AG09319 (cell line): ENCODE measurements at places on chromosomes 11 and 22.

GRCh38 chr11:6594142-6594768 is 9.2 kb downstream of the RRP8 start:
- no peak for DNase-seq

DNA sequence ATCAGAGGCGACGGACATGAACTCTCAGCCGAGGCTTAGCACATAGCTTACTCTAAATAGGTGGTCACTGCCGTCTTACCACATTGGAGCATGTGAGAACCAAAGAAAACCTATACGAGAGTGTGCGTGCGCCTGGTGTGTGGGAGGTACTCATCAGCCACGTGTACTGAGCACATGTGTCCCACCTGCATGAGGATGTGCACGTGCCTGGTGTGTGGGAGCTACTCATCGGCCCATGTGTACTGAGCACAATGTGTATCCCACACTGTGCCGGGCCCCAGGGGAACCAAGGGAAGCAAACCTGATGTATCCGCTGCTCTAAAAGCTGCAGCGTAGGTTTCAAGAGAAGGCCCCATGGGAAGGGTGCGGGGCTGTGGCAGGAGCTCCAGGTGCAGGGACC is 56.4 kb downstream of the ANO1 start:
- no peak for DNase-seq

DNA sequence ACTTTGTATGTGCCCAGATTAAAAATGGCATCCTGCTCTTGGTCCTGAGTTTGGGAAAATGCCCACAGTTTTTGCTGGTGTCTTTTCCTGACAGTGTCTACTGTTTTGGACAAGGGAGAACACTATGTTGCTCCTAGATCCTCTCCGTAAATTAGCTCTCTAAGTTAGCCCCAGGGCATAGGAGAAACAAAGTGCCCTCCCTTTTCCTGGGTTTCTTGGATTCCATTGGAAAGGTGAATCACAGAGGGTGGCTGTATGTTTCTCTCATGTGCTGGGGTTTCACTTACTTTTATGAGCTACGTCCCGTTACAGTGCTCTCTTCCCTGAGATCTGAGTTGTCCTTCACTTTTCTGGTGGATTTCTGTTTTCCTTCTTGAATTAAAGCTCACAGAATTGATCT is 782.8 kb downstream of the CNTN5 start:
- no peak for DNase-seq

DNA sequence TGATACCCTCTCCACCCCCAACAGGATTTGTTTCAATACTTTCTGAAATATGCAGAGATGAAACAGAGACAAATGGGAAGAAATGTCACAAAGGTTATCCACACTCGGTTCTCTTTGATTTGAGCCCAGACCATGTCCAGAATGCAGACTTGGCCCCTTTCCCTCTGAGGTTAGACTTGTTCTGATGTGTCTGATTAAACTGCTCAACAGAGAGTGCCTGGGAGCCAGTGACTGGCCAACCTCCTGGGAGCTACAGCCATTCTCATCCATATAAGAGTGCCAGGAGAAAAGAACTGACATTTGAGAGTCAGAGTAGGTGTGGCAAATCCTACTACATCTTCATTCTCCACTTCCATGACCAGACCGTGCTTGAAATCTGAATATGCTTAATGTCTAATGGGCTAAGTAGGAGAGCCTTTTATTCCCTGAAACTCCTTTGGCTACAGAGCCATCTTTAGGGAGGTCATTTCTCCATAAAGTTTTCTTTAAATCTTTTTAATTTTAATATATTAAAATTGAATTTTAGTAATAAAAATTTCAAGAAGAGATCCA is 201.4 kb downstream of the BLID start:
- no peak for DNase-seq

- DNase-seq: no peak
Observed at GRCh38 chr11:44270403-44271273, 39.3 kb downstream of the ALX4 start.

- no peak for DNase-seq
Observed at GRCh38 chr11:92083123-92083522, 141.5 kb upstream of the FAT3 start.

DNA sequence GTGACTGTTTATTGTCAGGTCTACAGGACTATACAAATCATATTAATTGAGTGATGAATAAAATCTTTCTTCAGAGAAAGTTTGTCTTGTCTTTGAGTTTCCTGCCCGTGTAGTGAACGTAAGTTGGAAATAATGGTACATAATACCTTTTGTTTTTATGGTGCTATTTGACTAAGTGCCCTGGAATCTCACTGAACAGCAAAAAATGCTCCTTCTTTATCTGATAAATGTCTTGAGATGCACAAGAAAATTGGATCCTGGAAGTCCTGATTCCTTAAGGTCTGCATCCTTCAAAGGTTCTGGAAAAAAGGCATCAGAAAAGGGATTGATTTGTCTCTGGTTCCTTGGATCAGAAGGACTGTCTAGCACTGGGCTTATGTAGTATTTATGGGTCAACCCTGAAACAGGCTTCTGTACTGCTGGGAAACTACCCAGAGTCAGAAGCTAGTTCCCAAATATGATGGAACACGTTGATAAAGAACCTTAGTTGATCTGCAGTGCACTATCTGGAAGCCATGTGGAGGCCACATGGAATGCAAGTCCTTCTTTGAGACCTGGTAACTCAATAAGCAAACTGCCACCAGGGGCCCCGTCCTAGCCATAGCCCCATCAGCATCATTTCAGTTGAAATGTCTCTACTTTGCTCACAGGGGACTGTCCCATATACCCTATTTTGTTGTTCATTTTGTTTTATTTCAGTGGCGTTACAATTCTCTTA is 100.6 kb upstream of the CD44 start:
- no peak for DNase-seq

DNA sequence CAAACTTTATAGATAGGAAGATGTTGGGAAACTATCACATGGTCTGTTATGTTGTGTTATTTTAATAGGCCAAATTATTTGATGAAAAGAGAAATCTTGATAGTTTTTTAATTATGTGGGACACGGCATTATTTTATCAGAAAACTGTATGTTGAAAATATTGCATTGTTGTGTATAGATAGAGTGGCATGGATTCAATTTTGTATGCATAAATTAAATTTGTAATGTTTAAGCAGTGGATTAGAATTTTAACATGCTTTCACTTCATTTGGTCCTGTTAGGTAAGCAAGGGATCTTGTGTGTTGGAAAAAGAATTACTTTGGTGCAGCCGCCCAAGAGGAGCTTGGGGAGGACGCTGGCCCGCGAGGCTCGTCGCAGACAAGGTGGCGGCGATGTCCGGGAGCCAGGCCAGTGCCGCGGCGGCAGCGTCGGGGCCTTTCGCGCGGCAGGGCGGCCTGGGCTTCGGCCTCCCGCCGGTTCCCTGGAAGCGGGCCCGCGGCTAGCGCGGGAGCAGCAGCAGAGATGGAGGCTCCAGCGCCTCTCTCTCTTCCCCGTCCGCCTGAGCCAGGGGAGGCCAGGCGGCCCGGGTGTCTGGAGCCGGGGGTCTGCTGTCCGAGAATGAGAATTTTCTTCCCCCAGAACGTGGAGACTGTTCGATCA is 82.7 kb downstream of the GGT1 start:
- DNase-seq: no peak

- DNase-seq: peak; percentile 16
Observed at GRCh38 chr11:86559311-86559945, 113.0 kb downstream of the ME3 start.

GRCh38 chr11:94194712-94195111 is 66.1 kb downstream of the PANX1 start:
- DNase-seq: no peak

GRCh38 chr22:32706149-32706548 is 95.4 kb upstream of the TIMP3 start:
- DNase-seq: no peak

GRCh38 chr11:111372538-111372937 is 6.5 kb downstream of the POU2AF1 start:
- no peak for DNase-seq

- DNase-seq: no peak
Observed at GRCh38 chr11:126288237-126288636, 5.3 kb downstream of the TIRAP start.

GRCh38 chr22:26374391-26375026 is 54.6 kb upstream of the ASPHD2 start:
- no peak for DNase-seq

GRCh38 chr11:118212131-118212725 is 12.6 kb downstream of the JAML start:
- no peak for DNase-seq

GRCh38 chr11:57896361-57897145 is 127.1 kb upstream of the OR9Q1 start:
- DNase-seq: no peak

- no peak for DNase-seq
Observed at GRCh38 chr22:45965563-45965962, 11.4 kb downstream of the WNT7B start.

GRCh38 chr22:28736301-28737155 is 5.1 kb downstream of the CHEK2 start:
- no peak for DNase-seq

- DNase-seq: no peak
Observed at GRCh38 chr11:12838463-12839123, 164.4 kb downstream of the TEAD1 start.

GRCh38 chr22:44669561-44669976 is 32.4 kb upstream of the PRR5 start:
- no peak for DNase-seq

GRCh38 chr11:117099696-117100095 is 1.5 kb upstream of the SIK3 start:
- no peak for DNase-seq

DNA sequence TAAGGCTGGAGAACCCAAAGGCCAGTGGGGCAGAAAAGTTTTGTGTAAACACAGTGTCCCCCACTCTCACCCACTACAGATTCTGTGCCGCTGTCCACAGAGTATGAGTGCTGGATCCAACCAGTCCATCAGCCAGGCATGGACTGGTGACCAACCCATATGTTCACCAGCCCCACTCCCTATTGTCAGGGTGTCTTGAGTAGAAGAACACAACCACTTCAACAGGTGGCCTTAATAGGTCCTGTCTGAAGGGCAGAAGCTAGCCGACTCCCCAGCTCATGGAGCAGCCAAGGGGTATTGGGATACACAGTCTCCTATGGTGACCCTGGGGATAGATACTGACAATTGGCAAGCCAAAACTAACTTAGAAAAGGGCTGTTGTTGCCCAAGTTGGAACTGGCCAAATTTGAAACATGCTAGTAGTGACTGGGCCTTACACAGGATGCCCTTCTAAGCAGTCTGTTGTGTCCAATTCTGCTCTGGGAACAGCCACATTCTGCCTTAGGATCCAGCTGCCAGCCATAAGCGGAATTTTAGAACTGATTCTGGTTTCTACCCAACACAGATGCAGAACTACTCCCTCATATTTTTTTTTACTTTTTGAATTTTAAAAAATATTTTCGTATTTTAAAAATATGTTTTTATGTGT is 19.8 kb upstream of the PGM2L1 start:
- DNase-seq: no peak

- no peak for DNase-seq
Observed at GRCh38 chr22:38712486-38713207, 6.9 kb downstream of the GTPBP1 start.

DNA sequence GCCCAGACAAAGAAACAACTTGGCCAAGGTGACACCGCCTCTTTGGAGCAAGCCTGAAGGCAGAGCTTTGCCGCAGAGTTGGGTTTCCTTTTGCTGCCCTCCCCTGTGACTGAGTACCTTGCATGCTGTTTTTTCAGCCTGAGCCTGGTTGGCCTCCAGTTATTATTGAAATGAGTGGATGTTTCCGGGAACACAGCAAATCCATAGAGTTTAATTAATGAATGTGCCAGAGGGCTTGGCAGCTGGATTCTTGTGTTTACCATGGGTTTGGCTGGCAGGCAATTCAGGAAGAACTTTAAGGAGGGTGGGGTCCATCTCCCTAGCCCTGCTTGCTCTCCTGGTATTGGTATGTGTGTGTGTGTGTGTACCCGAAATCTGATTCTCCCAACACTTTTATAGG is 65.6 kb upstream of the CRYBB3 start:
- no peak for DNase-seq

DNA sequence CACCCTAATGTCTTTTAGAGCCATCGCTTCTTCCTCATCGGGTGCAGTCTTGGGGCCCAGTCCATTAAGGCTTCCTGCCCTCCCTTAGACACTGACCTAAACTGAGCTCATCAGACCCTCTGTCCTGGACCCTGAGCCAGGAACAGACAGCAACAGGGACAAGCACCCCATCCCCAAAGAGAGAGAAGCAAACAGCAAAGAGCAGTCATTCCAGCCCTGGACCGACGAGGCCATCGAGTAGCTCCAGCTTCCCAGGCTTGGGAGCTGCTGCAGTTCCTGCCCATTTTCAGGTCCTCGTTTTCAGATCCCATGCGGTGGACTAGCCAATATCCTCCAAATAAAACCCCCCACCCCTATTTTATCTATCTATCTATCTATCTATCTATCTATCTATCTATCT is 25.8 kb upstream of the CACNG2 start:
- no peak for DNase-seq

GRCh38 chr11:27217948-27218420 is 145.0 kb downstream of the CCDC34 start:
- DNase-seq: no peak

DNA sequence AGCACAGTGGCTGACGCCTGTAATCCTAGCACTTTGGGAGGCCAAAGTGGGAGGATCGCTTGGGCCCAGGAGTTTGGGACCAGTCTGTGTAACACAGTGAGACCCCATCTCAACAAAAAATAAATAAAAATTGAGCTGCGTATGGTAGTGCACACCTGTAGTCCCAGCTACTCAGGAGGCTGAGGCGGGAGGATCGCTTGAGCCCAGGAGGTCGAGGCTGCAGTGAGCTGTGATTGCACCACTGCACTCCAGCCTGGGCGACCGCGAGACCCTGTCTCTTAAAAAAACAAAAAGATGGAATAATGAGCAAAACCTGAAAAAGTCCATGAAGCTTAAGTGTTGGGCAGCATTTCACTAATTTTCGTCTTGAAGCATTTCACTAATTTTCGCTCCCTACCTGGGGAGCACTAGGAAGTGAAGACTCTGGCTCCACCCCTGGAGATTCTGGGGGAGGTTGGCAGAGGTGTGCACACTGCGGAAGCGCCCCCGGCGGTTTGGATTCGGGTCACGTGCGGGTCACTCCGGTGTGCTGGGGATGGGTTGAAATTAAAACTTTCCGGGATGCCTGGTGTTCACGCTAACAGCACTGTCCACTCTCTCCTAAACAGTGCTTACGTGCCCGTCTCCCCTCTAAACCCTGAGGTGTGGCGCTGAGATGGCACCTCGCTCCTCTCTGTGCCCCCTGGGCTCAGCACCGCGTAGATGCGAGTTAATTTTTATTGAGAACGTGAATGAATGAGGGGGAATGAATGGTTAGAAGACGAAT is 906 bp upstream of the NAA40 start:
- DNase-seq: no peak

DNA sequence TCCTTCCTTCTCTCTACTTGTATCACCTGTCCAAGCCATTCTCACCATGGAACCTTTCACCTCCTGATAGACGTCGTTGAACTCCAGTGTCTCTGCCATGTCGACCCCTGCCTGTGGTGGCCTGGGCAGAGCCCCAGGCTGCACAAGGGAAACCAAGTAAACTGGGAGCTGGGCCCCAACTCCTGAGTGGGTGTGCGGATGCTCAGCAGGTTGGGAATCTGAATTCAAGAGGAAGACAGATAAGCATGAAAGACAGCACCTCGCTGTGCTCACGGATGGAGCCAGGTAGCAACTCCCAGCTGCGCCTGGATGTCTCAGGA is 709 bp downstream of the SSRP1 start:
- no peak for DNase-seq
